ENCODE measurements at places on chromosomes 3 and 15.

DNA sequence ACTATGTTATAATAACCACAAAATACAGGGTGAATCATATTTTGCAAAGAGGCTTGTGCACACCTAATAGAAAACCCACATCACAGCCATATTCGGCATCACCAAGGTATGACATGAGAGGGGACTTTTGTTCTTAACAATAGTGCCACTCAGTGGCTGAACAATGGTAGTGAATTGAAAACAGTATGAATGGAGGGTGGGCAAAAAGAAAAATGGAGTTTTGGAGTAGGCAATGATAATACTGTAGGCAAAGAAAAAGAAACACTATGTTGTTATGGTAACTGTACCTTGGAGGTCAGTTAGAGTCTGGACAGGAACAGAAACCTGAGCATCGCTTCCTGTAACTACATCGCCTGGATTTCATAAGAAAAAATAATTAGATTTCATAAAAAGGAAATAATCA, 348.6 kb downstream of the PLCL2 start:
- peak; percentile 80 for DNase-seq

DNA sequence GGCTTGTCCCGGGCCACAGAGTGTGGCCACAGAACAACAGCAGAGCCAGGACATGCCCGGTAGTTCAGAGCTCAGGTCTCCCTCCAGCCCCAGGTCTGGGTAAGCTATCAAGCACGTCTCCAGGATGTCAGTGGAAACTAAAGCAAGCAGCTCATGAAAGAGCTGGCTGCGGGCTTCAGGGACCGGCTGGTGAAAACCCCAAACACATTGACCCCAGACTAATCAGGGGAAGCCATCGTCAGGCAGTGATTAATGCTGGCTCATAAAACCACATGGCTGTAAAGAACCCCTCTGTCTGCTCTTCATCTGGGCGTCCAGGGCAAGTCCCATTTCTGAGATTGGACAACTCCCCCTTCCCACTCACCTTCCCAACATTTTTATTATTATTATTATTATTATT, 37.8 kb downstream of the LMCD1 start:
- DNase-seq: no peak

DNA sequence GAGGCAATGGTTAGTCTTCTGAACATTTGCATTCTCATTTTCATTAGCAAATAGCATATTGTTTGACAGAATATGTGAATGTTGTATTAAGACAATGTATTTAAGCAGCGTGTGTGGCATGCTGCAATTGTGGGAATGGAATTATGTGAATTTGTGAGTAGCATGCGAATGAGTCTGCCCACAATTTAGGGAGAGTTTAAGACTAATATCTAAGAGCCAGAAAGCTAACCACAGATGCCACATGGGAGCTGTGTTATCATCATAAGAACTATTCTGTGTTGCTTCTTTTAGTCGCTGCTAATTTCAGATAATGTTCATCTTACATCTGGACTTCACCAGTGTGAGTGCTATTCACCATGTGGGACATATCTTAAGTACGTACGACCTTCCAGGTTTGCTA, 494.5 kb downstream of the RBMS3 start:
- no peak for DNase-seq

- DNase-seq: no peak
Observed at GRCh38 chr3:65262548-65262947, 574.7 kb upstream of the ADAMTS9 start.

DNA sequence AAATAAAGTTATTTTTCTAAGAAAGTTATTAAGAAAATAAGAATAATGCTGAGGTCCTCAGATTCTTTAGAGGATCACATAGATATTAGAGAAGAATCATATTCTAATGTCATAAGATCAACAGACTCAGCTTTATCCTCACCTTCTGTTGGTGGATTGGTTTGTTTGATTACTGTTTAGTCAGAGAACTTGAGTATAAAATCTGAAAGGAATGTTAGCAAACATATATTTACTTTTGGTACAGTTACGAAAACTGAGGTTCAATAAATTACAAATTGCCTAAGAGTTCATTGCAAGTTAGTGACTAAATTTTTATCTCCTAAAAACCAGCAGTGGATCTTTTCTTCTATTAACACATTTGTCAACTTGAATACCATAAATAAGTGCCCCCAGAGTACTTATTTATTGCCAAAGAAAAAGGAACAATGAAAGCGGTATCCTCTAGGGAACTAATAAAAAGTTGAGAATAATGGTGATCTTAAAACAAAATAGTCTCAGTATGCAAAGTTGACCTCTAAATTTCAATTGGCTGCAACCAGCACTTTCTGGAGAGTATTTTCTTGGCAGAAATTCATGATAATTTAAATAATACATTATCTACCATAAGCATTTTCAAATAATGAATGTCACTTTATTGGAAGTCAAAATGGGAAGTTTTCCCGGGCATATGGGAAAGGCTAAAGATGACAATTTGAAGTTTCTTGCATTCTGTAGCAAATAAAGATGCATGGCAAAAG, 296.8 kb downstream of the OTOL1 start:
- DNase-seq: no peak

GRCh38 chr3:39349080-39349479, 19.6 kb downstream of the CCR8 start:
- no peak for DNase-seq

- DNase-seq: no peak
Observed at GRCh38 chr3:134078169-134078831, 48.6 kb upstream of the SLCO2A1 start.

DNA sequence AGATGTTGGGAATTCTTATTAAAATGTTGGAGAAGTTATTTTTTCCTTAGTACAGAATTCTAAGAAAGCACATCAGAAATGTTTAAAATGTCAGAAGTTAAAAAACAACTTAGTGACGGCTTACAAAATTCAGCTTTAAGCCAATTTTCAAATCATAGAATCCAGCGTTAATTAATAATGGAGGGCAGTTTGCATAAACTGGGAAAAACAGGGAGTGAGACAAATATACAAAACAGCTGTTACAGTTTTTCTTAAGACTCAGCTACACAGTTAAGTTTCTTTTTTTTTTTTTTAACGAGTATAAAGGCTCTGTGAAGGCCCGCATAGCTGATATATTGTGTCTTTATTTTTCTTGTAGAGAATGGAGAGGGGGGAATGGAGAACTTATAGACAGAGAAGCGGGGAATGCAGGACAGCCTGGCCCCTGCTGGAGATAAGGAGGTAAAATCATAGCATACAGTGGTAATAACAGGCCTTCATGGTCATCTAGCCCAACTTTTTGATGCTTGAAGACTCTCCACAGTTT, 164.4 kb downstream of the BBX start:
- no peak for DNase-seq

DNA sequence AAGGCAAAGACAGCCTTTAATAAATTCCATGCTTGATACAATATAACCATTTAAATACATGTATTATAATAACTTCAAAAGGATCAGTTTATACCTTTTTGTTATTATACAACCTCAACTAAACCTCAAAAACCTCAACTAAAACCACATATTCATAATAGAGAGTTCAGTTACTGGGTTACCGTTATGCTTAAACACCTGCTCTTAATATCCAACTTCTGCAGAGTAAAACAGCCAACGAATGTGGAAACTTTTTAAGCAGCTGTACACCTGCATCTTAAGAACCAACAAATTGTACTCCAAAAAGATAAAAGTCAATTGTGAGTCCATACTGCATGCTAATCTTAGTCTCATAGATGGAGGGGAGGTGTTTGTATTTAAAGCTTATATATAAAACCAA, 53.5 kb downstream of the TFDP2 start:
- DNase-seq: no peak

- peak; percentile 76 for DNase-seq
Observed at GRCh38 chr3:9500108-9501050, 53.2 kb downstream of the LHFPL4 start.

DNA sequence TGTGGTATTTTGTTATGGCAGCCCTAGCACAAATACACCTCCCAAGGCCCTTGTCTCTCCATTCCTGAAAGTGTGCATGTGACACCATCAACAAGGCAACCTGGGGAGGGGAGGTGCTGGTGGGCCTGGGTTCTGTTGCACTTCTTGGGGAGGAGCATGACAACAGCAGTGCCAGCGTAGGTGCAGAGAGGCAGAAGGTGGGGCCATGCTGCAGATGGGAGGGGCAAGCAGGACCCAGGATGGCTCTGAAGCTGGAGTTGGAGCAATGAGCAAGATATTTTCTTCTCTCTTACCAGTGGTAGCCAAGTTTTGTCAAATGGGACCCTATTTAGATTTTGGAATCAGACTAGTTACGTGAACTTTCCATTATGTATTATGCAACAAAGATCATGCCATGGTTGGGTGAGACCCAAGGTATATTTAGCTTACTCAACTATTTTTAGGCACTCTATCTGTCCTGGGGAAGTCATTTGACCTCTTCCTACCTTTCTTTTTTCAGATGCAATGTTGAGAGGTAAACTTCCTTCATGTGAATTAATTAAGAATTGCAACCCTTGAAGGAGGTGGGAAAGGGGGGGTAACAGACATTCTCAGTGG, 3.4 kb downstream of the FYCO1 start:
- no peak for DNase-seq

- DNase-seq: no peak
Observed at GRCh38 chr3:124510290-124510689, 220.0 kb upstream of the UMPS start.

DNA sequence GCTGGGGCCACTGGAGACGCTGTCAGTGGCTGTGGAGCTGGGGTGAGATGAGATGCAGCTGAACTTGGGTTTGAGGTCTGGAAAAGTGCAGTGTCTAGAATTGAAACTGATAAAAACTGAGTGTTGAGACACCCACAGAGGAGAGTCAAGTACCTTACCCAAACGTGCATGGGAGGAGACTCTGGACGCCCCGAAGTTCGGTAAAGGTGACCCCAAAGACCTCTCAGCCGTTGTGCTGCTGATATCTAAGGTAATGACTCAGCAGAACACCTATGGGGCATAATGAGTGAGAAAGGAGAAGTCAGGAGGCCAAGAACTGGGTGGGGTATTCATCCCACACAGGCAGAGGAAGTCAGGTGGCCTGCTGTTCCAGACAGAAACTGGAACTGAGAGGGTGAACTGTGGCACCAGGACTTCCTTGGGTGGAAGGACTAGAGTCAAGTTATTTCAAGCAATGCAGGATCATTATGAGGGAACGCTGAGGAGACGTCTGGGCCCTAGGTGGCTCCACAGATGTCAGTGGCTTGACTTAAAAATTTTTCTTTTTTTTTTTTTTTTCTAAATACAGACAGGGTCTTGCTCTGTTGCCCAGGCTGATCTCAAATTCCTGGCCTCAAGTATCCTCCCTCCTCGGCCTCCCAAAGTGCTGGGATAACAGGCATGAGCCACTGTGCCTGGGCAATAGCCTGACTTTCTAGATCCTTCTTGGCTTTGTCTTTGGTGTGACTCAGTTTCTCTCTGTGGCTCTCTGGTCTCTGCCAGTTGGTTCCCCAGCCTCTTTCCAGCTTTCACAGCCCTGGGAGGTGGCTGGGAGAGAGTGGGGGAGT, 67.6 kb upstream of the GCNT3 start:
- no peak for DNase-seq

GRCh38 chr3:115517457-115518050, 105.8 kb upstream of the GAP43 start:
- DNase-seq: no peak

DNA sequence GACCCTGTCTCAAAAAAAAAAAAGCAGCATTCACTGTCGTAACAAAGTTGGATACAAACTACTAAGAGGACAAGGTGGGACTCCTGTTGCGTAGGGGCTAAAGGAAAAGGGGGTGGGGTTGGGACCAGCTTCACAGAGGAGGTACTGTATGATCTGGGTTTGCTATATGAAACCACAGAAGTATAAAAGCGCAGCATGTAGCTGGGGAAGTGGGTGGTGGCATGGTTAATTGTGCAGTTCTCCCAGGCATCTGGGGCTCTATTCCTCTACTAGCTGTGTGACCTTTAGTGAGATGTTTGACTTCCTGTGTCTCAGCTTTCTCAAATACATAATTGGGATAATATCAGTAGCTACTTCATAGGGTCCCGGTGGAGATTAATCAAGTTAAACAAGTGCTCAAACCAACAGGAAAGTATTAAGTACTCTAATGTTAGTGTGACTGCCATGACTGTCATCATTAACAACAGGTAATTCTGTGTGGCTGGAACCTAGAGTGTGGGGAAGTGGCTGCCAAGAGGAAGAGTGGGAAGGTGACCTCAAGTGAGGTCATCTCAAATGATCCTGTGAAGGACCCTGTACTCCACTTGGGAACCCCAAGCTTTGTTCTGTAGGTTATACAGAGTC, 11.5 kb downstream of the PARP16 start:
- no peak for DNase-seq

- DNase-seq: no peak
Observed at GRCh38 chr3:90032980-90033641, 925.7 kb downstream of the EPHA3 start.

GRCh38 chr3:94248042-94248441, 185.2 kb downstream of the NSUN3 start:
- DNase-seq: no peak

DNA sequence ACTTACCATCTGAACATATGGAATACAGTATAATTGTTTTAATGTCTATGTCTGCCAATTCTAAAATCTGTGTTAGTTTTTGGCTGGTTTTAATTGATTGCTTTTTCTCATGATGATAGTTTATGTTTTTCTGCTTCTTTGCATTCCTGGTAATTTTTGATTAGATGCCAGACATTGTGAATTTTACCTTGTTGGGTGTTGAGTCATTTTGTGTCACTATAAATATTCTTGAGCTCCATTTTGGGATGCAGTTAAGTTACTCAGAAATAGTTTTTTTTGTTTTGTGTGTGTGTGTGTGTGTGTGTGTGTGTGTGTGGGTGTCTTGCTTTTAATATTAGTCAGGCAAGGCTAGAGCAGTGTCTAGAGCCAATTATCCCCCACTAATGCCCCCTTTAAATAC, 818.8 kb upstream of the NR2F2 start:
- DNase-seq: no peak

- DNase-seq: peak; percentile 95
Observed at GRCh38 chr3:33658991-33659848, 58.8 kb downstream of the CLASP2 start.

GRCh38 chr3:39379778-39380155, 3.4 kb upstream of the SLC25A38 start:
- DNase-seq: no peak

DNA sequence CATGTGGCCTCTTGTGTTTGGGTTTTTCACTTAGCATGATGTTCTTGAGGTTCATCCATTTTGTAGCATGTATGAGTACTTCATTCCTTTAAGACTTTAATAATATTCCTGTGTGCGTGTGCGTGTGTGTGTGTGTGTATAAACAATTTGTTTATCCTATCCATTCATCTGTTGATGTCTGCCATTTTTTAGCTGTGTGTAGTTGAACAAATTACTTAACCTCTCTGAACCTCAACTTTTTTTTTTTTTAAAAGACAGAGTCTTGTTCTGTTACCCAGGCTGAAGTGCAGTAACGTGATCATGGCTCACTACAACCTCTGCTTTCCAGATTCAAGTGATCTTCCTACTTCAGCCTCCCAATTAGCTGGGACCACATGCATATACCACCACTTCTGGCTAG, 47.3 kb downstream of the EBLN2 start:
- DNase-seq: no peak

GRCh38 chr3:42036483-42036823, 54.7 kb upstream of the TRAK1 start:
- peak; percentile 61 for DNase-seq

GRCh38 chr3:48739617-48739954, 22.6 kb upstream of the IP6K2 start:
- DNase-seq: no peak

Data from eye (tissue), 1 donor.